ENCODE measurements at places on chromosomes 7 and 10. TPM values are rescaled to one million over a fixed set of nuclear protein-coding genes. Genes with fewer than 3 reads are reported as not detected.

The ASZ1 gene
- total RNA-seq: not detected

The GPER1 gene
- 0.64 TPM for total RNA-seq

The NODAL gene
- not detected for total RNA-seq

The ETV1 gene
- total RNA-seq: 27.3 TPM

The LIPM gene
- total RNA-seq: not detected

The MOGAT3 gene
- total RNA-seq: not detected

The ANKRD61 gene
- total RNA-seq: 0.47 TPM

The FLNC gene
- 6.9 TPM for total RNA-seq

- peak; percentile 64 for DNase-seq
Observed at GRCh38 chr10:75408911-75409885, 7.6 kb upstream of the ZNF503 start.

GRCh38 chr10:102302611-102303010, 57.3 kb downstream of the GBF1 start:
- no peak for DNase-seq

DNA sequence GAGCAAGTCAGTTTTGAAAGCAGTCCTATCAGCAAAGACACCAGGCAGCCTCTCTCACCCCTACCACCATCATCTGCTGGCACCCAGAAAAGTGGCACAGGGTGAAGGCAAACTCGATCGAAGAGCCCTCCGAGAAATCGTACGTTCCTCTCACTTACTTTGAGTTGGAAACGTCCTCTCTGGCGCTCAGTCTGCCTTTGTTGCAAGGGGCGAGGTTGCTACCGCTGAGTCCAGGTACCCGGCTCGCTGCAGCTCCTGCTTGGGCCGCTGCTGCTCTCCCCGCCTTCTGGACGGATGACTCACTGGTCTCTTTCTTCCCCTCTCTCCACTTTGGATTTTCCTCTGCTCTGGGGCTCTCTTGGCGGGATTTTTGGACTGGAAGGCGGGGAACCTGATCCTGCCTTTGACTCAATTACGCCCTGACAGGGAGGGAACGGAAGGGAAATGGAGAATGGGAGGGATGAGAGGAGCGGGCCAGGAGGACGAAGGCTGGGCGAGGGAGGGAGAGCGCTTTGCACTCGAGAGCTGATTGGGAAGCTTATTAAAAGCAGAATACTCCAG, at the start of gene PTN:
PTN (minus strand) TSS at position 453 of the 561 bp plus-strand sequence. CDS start 88,760 bp downstream, outside the sequence.
- peak; percentile 24 for DNase-seq

DNA sequence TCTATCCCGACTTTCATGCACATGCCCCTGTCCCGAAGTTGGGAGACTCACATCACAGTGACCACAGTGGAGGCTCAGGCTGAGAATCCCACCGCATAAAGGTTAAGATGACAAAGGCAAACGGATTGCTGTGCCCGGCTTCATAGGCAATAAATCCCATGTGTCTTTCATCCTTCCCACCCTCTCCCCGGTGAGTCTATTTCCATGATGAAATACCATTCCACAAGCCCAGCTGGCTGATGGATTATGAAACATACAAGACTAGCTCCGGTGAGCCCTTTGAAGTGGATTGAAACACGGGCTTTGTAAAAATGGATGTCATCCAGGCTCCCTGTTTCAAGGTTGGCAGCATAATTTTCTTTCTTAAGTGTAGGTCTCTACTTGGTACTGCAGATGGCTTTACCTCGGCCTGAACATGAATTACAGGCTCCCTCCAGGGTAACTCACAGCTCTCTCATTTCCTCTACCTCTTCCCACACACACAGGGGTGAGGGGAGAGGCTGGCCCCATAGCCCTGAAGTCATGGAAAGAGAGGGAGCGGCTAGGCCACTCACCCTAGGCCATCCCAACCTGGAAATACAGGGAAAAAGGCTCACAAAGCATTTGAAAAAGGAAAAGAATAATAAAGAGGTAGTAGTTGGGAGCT, 92.0 kb upstream of the CALN1 start:
- DNase-seq: no peak

DNA sequence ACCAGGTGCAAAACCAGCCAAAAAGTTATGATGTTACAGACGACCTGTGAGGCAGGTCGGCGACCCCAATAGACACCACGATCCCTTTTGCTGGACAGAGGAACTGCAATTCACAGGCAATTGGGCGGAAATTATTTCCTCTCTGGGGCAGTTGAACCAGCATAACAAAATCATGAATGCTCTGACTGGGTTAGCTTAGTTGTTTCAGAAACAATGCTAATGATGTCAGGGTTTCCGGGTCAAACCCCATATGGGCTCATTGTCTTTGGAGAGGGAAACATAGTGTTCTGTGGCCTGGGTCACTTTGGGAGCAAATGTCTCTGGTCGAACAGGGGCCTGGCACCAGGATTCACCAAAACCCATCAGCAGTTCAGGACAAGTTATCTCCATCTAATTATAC, 669.1 kb upstream of the NRP1 start:
- DNase-seq: no peak

DNA sequence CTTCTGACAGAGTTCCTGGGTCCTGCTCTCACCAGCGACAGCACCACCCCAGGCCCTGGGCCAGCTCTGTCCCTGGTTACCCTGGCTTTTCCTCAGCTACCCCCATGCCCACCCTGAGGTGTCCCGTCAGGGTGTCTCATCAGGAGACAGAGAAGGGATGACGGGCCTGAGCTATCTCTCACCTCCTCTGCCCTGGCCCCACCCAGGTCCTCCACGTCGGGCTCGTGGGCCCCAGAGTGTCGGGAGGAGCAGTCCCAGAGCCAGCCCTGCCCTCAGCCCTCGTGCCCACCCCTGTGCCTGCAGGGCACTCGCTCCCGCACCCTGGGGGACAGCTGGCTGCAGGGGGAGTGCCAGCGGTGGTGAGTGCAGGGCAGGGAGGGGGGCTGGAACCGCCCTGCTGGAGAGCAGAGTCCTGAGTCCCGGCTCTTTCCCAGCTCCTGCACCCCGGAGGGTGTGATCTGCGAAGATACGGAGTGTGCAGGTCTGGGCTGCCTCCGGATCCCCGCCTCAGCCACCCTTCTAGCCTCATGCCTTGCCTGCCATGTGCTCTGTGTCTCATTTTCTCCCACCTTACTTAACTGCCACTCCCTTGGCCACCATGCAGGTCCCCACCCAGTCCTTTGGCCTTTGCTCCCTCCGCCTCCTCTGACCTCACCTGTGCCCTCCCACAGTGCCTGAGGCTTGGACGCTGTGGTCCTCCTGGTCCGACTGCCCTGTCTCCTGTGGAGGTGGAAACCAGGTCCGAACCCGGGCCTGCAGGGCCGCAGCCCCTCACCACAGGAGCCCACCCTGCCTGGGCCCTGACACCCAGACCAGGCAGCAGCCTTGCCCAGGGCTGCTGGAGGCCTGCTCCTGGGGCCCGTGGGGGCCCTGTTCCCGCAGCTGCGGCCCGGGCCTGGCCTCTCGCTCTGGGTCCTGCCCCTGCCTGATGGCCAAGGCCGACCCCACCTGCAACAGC, 16.7 kb upstream of the ZNF862 start:
- no peak for DNase-seq

GRCh38 chr7:74138334-74138867, 35.8 kb upstream of the EIF4H start:
- no peak for DNase-seq

- no peak for DNase-seq
Observed at GRCh38 chr7:123023126-123023525, 27.6 kb upstream of the TAS2R16 start.

GRCh38 chr10:44393834-44394547, 9.1 kb upstream of the CXCL12 start:
- no peak for DNase-seq

DNA sequence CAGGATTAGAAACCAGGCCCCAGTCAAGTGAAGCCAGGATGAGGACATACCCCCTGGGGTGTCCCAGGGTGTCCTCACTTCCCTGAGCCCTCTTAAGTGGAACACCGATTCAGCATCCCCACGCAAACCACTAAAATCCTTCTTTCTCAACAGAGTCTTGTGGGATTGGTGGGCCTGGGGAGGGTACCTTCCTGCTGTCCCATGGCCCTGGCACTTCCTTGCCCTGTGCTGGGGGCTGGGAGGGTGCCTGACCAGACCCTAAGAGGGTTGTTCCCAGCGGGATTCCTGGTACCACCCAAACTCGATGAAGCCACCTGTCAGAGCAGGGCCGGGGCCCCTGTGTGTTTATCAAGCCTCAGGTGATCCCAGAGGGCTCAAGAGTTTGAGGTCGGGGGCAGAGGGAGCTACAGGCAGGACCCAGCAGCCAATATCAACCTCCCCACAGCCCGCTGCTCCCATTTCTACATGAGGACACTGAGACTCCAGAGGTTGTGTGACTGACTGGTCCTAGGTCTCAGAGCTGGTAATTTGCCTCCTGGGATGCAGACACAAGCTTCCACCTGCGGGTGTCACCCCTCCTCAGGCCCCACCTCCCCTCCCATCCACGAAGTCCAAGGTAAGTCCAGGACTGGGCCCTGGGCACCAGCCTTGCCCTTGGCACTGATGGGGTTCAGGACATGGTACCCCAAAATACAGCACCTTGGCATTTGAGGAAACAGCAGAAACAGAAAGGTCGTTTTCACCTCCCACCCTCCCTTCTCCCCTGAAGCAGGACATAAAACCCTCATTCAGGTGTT, 31.4 kb downstream of the OAT start:
- DNase-seq: no peak

GRCh38 chr7:95865716-95866371, 93.5 kb downstream of the DYNC1I1 start:
- no peak for DNase-seq

GRCh38 chr10:86085686-86086085, 280.9 kb downstream of the GRID1 start:
- no peak for DNase-seq

GRCh38 chr10:74787457-74787856, 38.9 kb upstream of the KAT6B start:
- DNase-seq: no peak

DNA sequence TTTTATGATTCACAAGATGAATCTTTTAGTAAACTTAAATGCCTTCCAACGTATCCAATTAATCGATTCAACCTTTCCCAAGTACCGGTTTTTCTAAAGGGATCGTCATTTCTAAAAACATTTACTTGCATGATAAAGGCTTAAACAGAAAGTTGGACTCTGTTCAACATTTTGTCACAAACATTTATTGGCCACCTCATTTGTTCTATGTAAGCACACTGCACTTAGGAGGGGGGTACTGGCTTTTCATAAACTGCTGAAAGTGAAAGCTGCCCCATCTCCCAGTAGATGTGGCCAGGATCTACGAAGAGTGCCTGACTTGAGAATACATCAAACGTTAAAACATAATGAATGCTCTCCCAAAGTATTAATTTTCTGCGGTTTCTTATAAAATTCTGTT, 37.3 kb upstream of the LAMB4 start:
- no peak for DNase-seq

DNA sequence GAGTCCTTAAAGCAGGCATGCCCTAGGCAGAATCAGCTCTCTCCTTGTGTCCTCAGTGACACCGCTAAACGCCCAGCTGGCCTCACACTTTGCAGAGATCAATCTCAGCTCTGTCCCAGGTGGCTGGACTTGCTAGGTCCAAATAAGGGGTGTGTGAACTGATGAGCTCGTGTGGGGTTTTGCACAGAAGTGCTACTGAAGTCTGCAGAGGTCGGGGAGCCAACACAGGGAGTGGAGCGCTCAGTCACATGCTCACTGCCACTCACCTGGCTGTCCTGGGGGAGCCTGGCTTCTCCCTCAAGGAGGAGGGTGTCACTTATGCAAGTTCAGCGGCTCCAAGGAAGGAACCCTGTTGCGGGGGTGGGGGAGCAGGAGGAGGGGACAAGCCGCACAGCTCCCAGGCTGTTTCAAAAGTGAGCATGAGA, 2.0 kb downstream of the ELN start:
- DNase-seq: no peak

GRCh38 chr7:153072806-153073205, 313.3 kb downstream of the ACTR3B start:
- no peak for DNase-seq

GRCh38 chr10:113331961-113332360, 220.9 kb upstream of the HABP2 start:
- DNase-seq: no peak

DNA sequence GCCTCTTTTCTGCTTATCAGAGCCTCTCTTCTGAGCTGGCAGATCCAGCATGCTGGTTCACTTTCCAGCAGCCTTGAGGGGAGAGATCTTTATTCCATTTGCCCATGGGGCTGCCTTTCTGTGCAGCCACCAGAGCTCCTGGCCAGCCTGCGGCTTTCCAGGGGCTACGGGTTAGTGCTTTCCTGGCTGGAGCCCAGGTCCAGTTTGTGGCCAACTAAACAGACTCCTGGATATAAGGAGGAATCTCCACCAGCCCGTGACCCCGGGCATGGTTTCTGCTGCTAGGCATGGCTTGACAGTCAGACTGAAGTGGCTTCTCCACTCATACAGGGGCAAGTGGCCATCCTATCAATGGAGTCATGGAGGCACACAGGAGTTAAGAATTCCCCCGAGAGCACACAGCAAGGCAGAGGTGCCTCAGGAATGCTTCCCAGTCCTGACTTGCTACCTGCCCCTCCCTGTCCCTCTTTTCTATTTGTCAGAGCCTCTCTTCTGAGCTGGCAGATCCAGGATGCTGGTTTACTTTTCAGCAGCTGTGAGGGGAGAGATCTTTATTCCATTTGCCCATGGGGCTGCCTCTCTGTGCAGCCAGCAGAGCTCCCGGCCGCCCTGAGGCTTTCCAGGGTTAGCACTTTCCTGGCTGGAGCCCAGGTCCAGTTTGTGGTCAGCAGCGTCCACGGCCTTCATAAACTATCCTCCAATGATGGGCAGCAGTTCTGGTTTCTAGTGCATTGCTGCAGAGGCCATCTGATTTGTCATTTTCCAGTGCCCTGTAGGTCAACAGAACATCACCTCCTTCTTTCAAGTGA, 35.9 kb downstream of the TSPAN15 start:
- no peak for DNase-seq

DNA sequence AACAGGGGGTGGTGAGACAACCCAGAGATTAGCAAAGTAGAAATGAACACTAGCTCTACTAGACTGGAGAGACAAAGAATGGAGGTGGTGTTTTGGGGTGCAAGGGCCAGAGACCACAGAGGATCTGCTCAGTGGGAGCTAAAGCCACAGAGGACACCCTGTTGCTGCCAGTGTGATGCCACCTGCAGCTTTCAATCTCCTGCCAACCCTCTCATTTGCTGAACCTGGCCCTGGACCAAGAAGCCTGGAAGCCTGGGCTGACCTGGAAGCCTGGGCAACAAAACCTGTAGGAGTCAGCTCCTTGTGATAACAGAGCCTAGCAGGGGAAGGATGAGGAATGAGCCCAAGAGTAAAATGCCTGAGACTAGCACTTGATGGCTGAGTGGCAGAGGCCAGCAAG, 81.1 kb upstream of the ADO start:
- no peak for DNase-seq

Data from progenitor cell of endocrine pancreas (in vitro differentiated cells).